GM06990 (cell line): ENCODE measurements at places on chromosomes 6 and 20.

GRCh38 chr20:38941726-38942389 is 15.6 kb downstream of the FAM83D start:
- DNase-seq = no peak

- no peak for DNase-seq
Measured at GRCh38 chr6:154611241-154611640, 100.8 kb upstream of the CNKSR3 start.

DNA sequence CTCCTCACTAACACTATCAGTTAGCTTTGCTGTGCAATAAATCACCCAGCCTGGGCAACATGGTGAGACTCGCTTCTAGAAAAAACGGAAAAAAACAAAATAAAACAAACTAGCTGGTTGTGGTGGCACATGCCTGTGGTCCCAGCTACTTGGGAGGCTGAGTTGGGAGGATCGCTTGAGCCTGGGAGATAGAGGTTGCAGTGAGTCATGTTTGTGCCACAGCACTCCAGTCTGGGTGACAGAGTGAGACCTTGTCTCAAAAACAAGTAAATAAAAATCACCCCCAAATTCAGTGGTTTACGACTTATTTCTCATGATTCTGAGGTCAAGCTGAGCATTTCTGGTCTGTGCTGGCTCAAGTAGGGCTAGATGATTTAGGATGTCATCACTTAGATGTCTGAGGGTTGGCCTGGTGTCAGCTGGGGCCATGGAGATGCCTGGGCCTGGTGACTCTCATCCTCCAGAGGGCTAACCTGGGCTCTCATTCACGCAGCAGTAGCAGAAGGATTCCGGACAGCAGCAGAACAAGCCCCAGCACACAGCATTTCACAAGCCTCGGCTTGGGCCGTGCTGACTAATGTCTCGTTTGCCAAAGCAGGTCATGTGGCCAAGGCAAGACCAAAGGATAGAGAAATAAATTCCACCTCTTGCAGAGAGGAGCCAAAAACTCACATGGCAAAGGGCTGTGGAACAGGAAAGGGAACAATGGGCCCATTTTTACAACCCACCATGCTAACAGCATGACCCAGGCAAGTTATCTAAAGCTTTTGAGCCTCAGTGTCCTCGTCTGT is 32.5 kb downstream of the MGME1 start:
- no peak for DNase-seq

GRCh38 chr20:61263084-61263695 is 11.1 kb downstream of the CDH4 start:
- DNase-seq = no peak

- peak; percentile 71 for DNase-seq
Measured at GRCh38 chr20:48541581-48542071, 286.2 kb downstream of the PREX1 start.

DNA sequence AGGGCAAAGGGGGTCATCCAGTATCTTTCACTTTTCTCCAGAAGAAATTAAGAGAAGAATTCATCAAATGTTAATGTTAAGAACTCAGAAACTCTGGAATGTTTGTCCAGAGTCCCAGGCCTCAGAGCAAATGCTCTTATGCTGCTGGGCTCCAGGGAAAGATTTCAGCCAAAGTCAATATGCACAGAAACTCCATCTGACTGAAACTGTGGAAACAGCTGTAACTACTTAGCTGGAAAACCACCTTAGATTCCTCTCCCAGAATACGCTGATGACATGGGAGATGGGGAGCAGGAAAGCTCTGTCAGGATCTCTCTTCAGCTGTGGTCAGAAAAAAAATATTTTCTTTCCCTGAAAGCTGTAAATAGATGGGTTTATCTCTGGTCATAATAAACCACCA is 559.6 kb downstream of the RFPL4B start:
- DNase-seq = no peak

- no peak for DNase-seq
Measured at GRCh38 chr20:20070871-20071726, 18.8 kb downstream of the CFAP61 start.

DNA sequence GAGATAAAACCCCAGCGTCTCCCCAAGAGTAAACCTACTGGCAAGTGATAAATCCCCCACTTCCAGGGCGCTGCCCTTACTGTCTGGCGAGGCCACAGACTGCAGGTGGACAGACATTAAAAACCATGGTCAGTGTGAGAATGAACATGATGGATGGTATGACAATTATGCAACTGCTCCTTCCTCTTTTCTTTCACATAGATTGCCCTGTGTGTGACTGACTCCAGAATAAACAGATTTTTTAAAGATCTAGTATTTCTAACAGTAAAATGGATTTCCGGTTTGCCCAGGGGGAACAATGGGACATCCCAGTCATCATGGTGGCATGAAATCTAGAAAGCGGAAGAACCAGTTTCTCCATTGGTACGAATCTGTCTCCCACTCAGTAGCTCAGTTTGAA is 153.7 kb downstream of the FOXC1 start:
- no peak for DNase-seq

- no peak for DNase-seq
Measured at GRCh38 chr6:168469521-168469920, 28.5 kb downstream of the SMOC2 start.

DNA sequence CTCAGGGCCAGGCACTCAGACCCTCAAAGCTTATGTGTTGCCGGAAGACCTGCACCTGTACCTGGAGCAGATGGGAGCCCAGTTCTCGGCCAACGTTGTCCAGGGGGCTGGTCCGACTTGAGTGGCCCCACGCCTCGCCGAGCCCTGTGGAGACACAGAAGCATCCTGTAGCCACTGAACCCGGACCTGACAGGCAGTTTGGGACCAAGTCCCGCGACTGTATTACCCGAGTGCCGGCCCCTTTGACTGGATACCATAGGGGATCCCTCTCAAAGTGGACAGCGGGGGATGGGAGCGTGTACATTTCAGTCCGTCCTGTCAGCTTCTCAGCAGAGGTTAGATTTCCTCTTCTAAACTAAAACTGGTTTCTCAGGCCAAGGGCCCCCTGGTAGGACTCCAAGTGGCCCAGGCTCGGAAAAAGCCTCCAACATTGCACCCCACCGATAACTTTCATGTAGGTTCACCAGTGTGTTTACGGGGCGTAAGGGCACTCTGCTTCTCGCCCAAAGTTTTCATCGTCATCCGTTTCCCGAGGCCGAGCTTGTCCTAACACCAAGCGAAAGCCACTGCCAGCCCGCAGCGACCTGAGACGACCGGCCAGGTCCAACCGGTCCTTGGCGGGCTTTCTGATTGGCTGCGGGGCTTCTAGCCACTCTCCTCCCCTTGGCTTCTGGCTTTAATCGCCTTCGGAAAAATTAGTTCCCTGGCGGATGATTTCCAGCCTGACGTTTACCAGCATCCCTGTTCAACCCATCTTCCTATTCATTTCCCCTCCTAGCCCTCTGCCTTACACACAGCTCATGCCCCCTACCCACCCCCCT is 10.8 kb downstream of the SIM1 start:
- DNase-seq = no peak

DNA sequence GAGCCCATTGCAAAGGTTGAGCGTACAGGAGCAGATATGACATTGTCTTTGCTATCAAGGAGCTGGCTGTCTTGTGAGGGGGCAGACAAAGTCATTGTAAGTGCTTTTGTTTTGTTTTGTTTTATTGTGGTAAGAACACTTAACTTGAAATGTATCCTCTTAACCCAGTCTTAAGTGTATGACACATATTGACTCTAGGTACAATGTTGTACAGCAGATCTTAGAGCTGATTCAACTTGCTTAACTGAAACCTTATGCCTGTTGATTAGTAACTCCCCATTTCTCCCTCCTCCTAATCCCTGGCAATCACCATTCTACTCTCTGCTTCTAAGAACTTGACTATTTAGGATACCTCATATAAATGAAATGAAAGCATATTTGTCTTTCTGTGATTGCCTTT is 429.0 kb downstream of the BMP2 start:
- no peak for DNase-seq

DNA sequence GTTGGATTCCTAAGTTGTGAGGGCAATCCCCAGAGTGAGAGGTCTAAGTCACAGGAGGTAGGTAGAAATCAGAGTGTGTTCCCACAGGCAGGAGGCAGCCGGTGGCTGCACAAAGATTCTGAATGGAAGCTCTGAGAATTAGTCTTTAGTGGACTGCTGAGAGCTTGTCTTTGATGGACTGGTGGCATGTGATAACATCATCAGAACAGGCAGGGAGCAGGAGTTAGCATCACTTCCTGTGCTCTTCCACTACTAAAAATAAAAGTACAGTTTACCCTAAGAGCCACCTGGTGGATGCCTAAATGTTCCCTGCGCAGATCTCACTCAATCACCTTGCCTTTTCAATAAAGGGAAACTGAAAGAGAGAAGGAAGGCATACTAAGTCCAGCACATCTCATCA is 294.6 kb upstream of the POU3F2 start:
- no peak for DNase-seq

DNA sequence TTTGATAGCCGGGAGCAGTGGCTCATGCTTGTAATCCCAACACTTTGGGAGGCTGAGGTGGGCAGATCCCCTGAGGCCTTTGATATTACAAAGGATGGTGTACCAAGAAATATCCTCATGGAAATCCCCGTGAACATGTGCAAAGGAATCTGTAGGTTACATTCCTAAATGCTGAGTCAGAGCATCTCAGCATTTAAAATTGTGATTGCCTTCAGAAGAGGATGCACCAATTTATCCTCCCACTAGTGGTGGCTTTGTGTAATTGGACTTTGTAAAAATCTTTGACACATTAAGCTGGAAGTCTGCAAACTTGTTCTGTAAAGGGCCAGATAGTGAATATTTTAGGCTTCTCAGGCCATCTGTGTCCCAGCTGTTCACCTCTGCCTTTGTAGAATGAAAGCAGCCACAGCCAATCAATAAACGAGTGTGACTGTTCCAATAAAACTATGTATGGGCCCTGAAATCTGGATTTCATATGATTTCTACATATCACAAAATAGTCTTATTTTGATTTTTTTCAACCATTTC is 11.8 kb downstream of the TMEM14B start:
- DNase-seq = no peak
